K562 (cell line): ENCODE measurements at places on chromosomes 7 and 10.

GRCh38 chr10:48336978-48337599, 30.6 kb downstream of the MAPK8 start:
- DNase-seq = no peak

- no peak for DNase-seq
These were observed 101.2 kb upstream of the RPA3 start for GRCh38 chr7:7819442-7820247.

DNA sequence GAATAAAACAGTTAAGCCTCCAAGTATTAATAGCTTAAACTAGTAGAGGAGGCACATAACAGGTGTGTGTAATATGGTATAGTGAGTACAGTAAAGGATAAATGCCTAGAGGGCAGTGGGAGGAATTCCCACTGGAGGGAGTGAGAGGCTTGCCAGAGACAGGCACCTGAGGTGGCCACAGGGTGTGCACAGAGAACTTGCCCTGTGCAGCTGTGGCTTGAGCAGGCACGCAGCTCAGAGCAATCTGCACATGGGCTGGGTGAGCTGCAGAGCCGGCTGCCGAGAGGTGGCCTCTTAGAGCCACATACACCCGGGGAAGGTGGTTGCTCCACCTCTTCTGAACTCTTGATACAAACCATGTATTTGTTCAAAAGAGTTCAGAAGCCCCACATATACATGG, 237.1 kb downstream of the COBL start:
- no peak for DNase-seq

- DNase-seq = peak; percentile 37
These were observed 51.4 kb upstream of the SCIN start for GRCh38 chr7:12518920-12519681.

GRCh38 chr10:117449636-117450035, 74.4 kb upstream of the PDZD8 start:
- peak; percentile 37 for DNase-seq

GRCh38 chr10:102729029-102730026, 14.4 kb upstream of the WBP1L start:
- DNase-seq = peak; percentile 72

DNA sequence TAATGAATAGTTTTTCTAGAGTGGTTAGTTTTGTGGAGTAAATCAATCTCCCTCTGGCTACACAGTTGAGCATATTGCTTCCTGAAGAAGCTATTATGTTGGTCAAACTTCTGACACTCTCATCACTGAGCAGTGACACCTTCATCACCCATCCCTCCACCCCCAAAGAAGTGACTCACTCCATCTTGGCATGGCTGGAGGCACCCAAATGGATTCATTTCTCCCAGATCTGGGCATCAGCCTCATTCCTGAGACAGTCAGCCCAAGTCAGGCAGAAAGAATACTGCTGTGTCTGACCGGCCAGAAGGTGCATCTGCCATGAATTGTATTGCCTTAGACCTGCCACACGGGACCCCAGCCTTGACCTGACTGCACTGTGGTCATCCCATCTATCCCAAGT, 117.0 kb upstream of the HABP2 start:
- no peak for DNase-seq

GRCh38 chr10:123642697-123643096, 23.5 kb upstream of the GPR26 start:
- no peak for DNase-seq

GRCh38 chr7:42858570-42858969, 53.3 kb downstream of the C7orf25 start:
- DNase-seq = no peak

DNA sequence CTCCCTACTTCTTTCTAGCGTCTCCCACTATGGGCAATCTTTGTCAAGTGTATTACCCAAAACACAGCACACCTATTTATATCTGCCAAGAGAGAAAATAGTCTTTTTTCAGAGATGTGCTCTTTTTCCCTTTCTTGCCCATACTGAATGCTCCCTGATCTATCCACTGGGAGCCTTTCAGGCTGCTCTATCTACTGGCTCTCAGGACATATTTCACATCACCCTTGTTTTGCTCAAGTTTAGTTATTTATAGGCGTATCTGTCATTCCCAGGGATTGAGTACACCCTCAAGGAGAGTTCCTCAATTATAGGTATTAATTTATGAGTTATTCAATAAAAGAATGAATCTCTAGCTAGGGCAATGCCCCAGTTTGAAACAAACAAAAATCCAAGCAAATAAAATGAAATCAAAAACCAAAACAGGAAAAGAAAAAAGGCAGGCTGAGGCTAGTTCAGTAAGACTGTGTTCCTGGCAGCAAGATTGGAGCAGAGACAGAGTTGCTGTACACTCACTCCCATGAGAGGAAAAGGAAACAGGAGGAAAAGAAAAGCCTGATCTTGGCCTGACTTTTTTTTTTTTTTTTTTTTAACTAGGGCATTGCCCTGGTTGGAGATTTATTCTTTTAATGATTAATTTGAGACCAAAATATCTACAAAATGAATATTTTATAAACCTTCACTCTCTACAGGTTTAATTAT, 665.9 kb upstream of the PCDH15 start:
- no peak for DNase-seq

DNA sequence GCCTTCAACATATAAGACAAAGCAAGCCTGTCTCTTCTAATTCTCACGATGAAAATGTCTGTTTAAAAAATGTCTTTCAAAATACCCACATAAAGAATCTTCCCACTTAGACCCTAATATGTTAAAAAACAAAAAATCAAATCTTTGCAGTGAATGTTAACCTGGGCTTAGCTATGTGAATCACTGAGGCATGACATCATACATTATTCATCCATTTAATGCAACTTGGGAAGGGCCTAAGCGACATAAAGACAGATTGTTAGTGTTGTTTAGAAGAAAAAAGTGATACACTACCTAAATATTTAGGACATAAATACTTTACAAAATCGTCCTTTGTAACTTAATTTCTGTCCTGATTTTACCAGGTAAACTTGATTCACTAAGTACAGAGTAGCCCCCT, 648.5 kb upstream of the NRP1 start:
- DNase-seq = no peak

DNA sequence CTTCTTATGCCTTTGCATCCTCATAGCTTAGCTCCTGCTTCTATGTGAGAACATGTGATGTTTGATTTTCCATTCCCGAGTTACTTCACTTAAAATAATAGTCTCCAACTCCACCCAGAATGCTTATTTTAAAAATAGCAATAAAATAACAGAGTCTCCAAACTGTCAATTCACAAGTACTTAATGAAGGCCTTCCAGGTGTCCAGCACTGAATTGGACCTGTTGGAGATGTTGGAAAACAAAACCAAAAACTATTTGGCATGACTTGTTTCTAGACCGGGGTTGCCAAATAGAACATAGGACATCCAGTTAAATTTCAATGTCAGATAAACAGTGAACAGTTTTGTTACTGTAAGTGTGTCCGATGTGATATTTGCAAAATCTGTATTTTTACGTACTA, 208.1 kb upstream of the DKK1 start:
- DNase-seq = no peak

DNA sequence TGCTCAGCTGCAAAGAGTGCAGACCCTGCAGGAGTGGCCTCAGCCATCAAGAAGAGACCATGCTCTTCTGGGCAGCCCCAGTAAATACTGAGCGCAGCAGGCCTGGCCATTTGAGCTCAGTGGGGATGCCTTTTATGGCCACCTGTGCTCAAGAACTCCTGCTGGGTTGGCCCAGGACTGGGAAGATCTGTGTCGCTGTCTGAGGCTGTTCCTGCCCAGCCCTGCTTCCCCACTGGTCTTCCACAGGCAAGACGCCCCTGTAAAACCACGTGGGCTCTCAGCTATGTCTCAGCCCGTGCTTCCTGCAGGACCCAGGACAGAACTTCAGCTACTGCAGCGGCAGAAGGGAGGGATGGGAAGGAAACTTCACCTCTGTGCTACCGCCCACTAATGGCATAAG, 10.5 kb upstream of the PPIF start:
- no peak for DNase-seq

GRCh38 chr7:30029696-30030095, 1.5 kb downstream of the PLEKHA8 start:
- no peak for DNase-seq

DNA sequence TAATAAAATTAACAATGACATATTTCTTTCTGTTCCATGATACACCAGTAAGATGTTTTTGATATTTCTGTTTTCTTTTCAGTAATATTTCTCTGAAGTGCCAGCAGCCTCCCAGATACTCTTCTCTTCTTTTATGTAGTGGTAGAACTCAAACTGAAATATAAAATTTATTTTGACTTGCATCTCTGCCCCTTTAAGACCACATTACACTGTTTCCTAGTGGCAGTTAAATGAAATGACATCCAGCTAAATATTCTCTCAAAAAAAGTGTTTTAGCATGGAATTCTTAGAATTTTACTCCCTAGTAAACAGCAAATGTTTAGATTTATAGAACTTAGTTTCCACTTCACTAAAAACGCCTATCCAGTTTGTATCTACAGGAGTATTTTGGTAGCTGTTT, 237.2 kb upstream of the MTPN start:
- DNase-seq = no peak

DNA sequence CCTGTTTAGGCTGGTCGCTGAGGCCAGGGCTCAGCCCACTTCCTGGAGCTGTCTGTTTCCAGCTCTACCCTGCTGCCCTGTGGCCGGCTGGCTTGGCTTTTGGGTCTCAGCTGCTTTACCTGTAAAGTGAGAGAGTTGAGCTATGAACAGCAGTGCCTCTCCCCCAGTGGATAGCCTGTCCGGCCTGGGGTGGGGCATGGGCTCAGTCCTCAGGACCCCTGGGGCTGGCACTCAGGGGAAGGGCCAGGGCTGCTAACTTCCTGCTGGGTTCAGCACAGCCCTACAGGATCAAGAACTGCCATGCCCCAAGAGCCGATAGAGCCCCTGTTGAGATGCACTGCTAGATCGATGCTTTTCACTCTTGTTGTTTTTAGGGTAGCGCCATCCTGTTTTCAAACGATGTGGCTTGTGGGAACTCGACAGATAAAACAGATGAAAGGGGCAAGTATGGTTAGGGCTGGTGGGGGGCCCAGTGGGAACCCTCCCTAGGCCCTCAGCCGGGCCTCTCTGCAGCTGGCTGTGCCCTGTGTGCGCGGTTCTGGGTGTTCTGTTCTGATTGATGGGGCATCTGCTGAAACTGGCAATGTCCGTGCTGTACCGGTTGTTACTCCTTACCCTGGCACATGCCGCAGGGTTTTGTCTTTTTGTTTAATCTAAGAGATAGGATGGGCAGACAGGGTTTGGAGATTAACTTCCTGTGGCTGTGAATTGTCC, 10.0 kb upstream of the SFRP5 start:
- no peak for DNase-seq

DNA sequence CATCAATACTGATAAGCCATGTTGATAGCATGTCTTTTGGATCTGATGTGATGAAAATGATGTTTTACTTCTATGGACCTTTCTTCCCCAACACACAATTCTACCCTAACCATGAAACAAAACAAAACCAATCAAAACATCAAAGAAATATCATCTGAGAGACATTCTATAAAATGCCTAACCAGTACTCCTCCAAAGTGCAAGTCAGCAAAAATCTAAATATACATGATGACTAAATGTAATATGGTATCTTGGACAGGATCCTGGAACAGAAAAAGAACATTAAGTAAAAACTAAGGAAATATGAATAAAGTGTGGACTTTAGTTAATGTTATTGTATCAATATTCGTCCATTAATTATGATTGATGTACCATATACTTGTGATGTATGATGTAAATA, 625.1 kb downstream of the MAGI2 start:
- DNase-seq = no peak

DNA sequence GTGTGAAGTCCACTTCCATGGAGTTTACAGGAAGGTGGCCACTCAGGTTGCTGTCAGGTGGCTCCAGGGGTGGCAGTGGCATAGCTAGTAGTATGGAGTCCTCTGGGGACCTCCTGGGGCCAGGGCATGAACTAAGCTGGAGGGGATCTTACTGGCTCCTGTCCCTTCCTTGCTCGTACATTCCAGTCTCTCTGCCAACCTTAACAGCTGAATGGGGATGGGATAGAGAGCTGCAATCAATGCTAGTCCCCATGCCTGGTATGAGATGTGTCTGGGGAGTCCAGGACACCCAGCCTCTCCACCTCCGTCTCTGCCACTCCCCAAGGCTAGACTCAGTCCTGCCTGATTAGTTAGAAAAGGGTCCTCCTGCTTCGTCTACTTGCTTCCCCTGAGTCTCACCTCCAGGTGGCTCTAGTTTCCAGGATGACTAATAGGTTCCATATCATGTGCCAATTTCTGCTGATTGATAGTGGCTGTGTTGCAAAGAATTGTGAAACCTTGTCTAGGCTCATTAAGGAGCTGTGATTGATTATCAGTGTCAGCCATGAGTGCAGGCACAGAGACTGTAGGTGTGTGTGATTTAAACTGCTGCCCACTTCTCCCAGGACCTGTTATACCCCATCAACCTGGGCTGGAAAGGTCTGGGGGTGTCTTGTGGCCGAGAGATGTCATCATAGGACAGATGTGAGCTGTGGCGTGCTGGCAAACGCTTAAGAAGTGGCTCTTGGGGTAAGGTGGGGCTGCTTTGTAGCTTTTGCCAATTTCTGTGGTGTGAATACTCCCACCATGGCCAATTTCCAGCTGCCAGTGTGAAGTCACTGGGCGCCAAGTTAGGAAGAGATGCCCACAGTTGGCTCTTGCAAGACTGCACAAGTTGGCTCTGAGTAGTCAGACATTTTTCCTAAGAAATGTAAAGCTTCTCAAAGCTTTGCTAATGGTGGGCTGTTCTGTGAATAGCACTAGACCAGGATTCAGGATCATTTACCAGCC, 59.8 kb downstream of the COL13A1 start:
- DNase-seq = no peak

- no peak for DNase-seq
These were observed 100.3 kb downstream of the PAXIP1 start for GRCh38 chr7:154902600-154903082.

- DNase-seq = no peak
These were observed 695.5 kb upstream of the SEMA3D start for GRCh38 chr7:85882335-85882734.

DNA sequence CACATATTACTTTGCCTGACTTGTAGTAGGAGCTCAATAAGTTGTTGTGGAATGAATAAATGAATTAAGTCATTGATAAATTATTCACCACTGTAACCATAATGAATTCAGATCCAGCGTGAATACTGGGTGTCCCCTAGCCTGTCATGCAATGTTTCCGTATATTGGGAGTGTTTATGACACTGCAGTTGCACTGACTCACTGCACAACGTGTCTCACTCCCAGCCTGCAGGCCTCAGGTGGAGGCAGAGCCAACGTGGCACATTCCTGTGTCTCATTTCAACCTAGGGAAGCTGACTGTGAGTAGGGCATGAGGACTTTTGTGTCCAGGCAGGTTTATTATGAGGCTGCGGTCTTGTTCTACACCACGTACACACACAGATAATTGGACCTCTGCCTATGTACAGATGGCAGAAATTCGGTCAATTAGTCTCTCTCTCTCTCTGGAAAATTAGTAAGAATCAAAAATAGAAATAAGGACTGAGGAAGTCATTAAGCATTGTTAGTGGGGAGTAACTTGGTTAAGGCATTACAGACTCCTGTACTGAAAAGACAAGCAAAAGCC, 299.1 kb upstream of the IGFBP3 start:
- no peak for DNase-seq

GRCh38 chr7:106392590-106392989, 107.8 kb upstream of the NAMPT start:
- no peak for DNase-seq
